ENCODE measurements at places on chromosomes 5 and 9. TPM values are rescaled to one million over a fixed set of nuclear protein-coding genes. Genes with fewer than 3 reads are reported as not detected.

DNA sequence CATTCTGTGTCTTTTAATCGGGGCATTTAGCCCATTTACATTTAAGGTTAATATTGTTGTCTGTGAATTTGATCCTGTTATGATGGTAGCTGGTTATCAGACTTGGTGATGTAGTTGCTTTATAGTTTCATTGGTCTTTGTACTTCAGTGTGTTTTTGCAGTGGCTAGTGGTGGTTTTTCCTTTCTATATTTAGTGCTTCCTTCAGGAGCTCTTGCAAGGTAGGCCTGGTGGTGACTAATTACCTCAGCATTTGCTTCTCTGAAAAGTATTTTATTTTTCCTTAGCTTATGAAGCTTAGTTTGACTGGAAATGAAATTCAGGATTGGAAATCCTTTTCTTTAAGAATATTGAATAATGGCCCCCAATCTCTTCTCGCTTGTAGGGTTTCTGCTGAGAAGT, 156.9 kb downstream of the CNTLN start:
- H3K4me1 ChIP-seq = no peaks in the 10 kb centered on the region
- H3K4me3 ChIP-seq = no peak overlapping the region
- DNase-seq = no peak
- no peak overlapping the region for H3K27ac ChIP-seq
- H3K36me3 ChIP-seq = peaks cover 10% of the 10 kb centered on the region
- no peaks in the 10 kb centered on the region for H3K27me3 ChIP-seq

- no peaks in the 10 kb centered on the region for H3K36me3 ChIP-seq
- no peaks in the 10 kb centered on the region for H3K27me3 ChIP-seq
- H3K27ac ChIP-seq = no peak overlapping the region
- no peak overlapping the region for H3K4me3 ChIP-seq
- no peak for DNase-seq
These were observed 61.1 kb upstream of the NMUR2 start for GRCh38 chr5:152466085-152466745.

DNA sequence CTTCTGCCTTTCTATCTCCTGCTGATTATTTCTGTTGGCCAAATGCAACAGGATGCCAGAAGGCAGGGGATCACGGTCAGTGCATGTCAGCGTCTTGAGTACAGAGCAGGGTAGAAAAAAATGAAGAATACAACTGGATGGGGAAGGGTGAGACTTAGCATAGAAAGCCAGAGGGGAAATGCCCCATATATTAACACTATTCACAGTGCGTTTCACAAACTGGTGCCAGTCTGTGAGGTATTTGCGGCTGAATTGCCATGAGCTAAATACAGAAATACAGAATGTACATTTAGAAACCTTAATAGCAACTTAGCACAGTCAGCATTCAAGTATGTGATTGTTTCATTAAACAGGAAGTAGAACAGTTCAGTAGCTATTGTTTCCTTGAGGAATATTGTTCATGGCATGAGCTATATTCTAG, 31.0 kb upstream of the SLC1A3 start:
- H3K36me3 ChIP-seq = no peaks in the 10 kb centered on the region
- no peak overlapping the region for H3K4me3 ChIP-seq
- no peaks in the 10 kb centered on the region for H3K4me1 ChIP-seq
- no peak for DNase-seq
- H3K27ac ChIP-seq = no peak overlapping the region
- H3K27me3 ChIP-seq = no peaks in the 10 kb centered on the region

GRCh38 chr5:58460002-58460731, at the start of gene PLK2:
PLK2 (minus strand) TSS chr5:58460086; CDS start chr5:58459959, 127 bp downstream.
- H3K27ac ChIP-seq = peak within 1 kb of the TSS; percentile 93
- H3K4me1 ChIP-seq = peaks cover 12% of the 10 kb centered on the region
- peak within 1 kb of the TSS; percentile 69 for H3K4me3 ChIP-seq
- no peaks in the 10 kb centered on the region for H3K27me3 ChIP-seq
- H3K36me3 ChIP-seq = no peaks in the 10 kb centered on the region

DNA sequence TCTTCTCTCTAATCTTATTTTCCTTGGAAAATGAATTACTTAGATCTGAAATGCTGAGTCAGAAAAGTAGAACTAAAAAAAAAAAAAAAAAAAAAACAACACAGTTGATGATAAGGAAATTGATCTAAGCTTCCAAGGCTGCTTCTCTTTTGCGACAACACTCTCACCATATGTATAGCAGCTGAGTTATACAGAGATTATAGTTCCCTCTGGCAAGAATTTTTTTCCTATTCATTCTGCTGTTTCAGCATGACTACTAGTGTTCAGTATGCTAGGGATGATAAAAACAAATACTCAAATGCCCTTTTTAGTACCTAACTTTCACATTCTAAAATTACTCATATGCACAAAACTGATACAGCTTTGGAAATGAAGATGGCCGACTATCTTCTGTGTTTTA, 267.3 kb downstream of the MLLT3 start:
- H3K36me3 ChIP-seq = no peaks in the 10 kb centered on the region
- peaks cover 37% of the 10 kb centered on the region for H3K4me1 ChIP-seq
- DNase-seq = no peak
- H3K27ac ChIP-seq = peak overlapping the region; percentile 58
- no peak overlapping the region for H3K4me3 ChIP-seq
- no peaks in the 10 kb centered on the region for H3K27me3 ChIP-seq

HACD4 gene
- 25.0 TPM for total RNA-seq

- no peak overlapping the region for H3K4me3 ChIP-seq
- H3K27ac ChIP-seq = no peak overlapping the region
- H3K4me1 ChIP-seq = peaks cover 22% of the 10 kb centered on the region
- DNase-seq = no peak
These were observed 125.6 kb downstream of the DAB2IP start for GRCh38 chr9:121776739-121777637.

GRCh38 chr5:10662661-10663488, 98.2 kb downstream of the DAP start:
- H3K36me3 ChIP-seq = no peaks in the 10 kb centered on the region
- H3K27ac ChIP-seq = no peak overlapping the region
- H3K4me1 ChIP-seq = peaks cover 3% of the 10 kb centered on the region

Measured in esophagus muscularis mucosa (tissue), 4 donors.